ENCODE measurements at places on chromosomes 3 and 15.
A peak's percentile ranks its signal among the peaks of the same experiment; 100 is the strongest.

GRCh38 chr15:63973212-63974009, 72.9 kb downstream of the DAPK2 start:
- no peak for DNase-seq

DNA sequence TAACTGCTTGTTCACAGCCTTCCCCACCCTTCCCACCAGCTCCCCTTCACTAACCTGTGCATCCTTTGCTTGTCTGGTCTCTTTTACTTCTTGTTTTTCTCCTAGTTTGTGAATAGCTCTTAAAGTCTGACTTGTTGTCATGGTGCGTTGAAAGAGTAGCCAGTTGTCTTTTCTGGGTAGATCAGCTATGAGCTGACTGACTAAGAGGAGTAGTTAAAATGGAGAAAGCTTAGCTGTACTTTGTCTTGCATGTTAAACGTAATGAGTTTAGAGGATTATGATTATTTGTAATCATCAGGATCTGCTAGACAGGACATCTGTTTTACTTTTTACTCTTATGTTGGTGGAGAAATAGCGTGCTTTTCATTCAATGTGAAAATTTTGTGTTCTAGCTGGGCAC, 35.9 kb downstream of the ATP2C1 start:
- DNase-seq = no peak

DNA sequence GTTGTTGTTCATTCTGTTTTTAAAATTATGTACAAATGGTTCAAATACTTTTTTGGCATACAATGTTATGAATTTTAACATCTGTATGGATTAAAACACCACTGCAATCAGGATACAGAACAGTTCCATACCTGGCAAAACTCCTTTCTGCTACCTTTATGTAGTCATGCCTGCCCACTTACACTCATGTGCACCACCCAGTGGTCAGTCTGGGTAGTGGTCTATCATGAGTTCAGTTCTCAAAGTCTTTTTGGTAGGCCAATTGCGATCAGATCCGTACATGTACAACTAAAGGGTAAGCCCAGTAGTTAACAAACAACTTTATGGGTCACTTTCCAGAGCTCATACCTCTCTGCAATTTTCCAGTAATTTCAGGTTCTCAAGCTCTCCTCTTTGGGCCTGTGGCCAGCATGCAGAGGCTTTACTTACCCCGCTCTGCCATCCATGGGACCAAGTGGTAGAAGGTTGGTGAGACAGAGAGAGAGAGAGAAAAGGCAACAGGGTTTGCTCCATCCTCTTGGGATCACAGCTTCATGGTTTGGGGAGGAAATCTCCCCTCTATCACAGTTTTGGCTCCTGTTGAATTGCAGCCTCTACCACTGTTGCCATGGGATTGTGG, 63.9 kb upstream of the FAM98B start:
- DNase-seq = no peak

DNA sequence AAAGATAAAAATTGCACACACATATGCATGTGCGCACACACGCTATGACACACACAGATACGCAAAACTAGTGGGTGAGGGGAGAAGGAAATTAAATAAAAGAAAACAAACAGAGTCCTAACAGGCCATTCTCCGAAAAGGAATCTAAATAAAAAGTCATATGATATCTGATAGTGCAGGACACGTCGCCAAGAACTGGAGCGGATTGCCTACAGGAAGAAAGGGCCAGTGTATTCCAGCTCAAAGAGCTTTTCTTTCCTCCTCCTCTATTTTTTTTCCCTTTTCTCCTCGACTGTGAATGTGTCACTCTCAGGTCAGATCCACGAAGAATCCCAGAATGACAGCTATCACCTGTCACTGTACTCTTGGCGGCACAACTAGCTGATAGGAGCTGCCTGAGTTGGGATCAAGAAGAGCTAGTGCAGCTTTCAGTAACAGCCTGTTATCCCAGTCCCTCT, 157.8 kb downstream of the TIGIT start:
- DNase-seq = no peak

- DNase-seq = no peak
These were observed 102.6 kb downstream of the ITPR1 start for GRCh38 chr3:4595710-4596113.

GRCh38 chr3:141969711-141970110, 93.3 kb downstream of the ATP1B3 start:
- DNase-seq = no peak

DNA sequence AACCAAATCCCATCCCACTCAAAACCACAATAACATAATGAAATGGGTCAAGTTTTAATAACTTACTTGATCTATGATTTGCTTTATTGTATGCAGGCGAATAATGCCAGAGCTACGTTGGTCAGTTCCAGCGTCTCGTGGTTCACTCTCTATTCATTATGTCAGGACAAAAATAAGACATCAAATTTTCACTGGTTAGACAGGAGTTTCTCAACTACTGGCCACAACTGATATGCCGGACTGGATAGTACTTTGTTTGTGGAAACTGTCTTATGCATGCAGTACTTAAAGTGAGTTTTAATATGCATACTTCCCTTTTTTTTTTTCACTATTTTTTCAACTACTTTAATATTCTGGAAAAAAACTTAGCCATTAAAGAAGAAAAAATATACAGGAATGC, 94.4 kb downstream of the TJP1 start:
- no peak for DNase-seq

DNA sequence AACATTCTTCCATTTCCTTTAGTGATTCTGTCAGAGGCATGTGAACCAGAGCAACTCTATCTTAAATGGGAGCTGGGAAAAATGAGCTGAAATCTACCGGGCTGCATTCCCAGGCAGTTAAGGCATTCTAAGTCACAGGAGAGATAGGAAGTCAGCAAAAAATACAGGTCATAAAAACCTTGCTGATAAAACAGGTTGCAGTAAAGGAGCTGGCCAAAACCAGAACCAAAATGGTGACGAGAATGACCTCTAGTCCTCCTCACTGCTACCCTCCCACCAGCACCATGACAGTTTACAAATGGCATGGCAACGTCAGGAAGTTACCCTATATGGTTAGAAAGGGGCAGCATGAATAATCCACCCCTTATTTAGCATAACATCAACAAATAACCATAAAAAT, 66.4 kb downstream of the B3GALNT1 start:
- DNase-seq = no peak

- DNase-seq = no peak
These were observed 39.1 kb downstream of the ABTB1 start for GRCh38 chr3:127711896-127712295.

GRCh38 chr15:81926981-81927380, 118.8 kb downstream of the MEX3B start:
- DNase-seq = no peak

- no peak for DNase-seq
These were observed 162.8 kb downstream of the SMAD6 start for GRCh38 chr15:66864871-66865281.

GRCh38 chr15:48470096-48470495, 138.9 kb downstream of the DUT start:
- no peak for DNase-seq

DNA sequence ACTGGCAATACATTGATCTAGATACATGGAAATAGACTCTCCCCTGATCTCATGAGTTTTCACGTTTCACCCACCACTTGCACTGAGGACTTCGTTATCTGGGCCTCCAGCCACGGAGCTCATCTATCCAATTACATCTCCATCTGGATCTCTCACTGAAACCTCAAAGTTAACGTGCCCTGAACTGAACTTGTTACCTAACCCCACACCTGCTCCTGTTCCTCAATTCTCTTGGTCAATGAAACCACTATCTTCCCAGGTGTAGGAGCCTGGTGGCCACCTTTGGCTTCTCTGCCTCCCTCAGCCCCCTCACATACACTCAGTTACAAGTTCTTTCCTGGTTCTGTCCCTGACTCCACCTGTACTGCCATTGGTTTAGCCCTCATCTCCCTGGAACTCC, 9.7 kb downstream of the DGKG start:
- DNase-seq = no peak

- no peak for DNase-seq
These were observed 560.1 kb downstream of the GRM7 start for GRCh38 chr3:7421065-7421464.

DNA sequence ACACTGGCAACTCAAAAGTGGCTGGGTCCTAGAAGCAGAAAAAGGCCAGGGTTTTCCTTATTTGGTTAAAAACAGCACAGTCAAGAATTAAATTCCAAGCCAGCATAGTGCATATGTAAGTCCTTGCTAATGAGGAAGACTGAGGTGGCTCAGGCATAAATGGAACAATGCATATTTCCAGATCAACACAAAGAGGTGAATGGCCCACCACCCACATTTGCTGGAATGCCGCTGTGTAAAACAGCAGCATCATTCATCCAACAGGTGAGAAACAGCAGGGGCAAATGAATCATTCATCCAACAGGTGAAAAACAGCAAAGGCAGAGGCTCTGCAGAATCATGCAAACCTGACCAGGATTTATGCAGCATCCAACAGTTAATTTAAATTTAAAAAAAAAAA, 32.9 kb downstream of the GPR176 start:
- no peak for DNase-seq

GRCh38 chr3:134903837-134904236, 108.8 kb downstream of the EPHB1 start:
- DNase-seq = no peak

GRCh38 chr15:70170096-70170699, 72.5 kb upstream of the TLE3 start:
- no peak for DNase-seq

- DNase-seq = no peak
These were observed 380.7 kb downstream of the PLOD2 start for GRCh38 chr3:145780301-145780700.

DNA sequence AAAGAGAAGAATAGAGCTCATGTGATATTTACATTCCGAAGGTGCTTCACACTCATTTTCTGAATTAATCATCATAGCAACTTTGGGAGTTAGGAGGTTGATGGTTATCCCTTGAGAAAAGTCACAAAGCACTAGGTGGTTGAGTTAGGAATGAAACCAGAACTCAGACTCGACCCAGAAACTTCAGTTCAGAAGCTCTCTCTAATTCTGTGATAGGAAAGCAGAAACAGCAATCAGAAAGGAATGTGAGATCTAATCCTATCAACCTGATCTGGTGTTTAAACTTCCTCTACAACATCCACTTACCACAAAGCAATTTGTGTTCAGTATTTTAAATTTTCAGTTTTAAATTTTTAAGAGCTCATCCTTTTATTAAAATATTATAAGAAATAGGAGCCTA, 211.2 kb downstream of the CNTN3 start:
- no peak for DNase-seq

DNA sequence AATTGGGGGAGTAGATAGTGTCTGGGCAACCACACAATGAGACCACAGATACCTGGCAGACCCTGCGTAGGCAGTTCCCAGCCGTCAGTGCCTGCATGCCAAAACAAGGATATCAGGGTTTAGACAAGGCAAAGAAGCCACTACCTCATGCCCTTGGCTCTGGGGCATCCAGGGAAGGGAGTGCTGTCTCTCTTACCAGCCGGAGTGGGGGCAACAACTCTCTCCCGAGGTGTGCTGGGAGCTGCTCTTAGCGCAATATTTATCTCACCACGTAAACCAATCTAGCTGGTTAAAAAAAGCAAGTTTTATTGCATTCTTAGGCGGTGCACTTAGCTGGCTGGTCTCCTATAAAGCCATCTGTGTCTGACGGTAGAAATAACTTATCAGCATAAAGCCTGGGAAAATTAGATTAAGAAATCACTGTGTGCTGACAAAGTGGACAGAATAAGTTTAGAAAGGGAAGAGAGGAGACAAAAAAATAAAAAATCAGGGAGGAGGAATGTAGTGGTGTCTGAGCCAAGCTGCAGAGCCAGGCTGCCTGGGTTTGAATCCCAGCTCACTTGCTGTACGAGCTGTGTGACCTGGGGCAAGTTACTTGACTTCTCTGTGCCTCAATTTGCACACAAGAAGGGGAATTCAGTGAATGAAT, 273.2 kb downstream of the PDZRN3 start:
- no peak for DNase-seq

GRCh38 chr15:85490856-85491255, 110.5 kb downstream of the AKAP13 start:
- no peak for DNase-seq

DNA sequence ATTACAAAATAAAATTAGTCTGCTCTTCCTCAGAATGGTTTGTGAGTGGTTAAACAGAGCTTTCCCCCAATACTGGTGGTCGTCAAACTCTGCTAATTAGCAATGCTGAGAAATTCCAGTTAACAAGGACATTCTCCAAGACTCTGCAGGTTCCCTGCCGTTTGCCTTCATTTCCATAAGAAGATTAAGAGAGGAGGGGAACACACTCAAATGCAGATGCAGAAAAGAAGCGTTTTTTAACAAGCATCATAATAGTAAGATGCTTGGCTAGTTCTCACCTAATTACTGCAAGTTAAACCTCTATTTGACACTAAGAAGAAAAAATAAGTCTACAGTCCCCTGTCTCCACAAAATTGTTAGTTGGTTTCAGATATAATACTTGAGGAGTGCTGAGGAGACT, 3.7 kb upstream of the SOX2 start:
- no peak for DNase-seq

GRCh38 chr3:194782698-194783404, 97.2 kb downstream of the FAM43A start:
- DNase-seq = no peak

GRCh38 chr3:15629860-15630597, 28.5 kb downstream of the BTD start:
- peak; percentile 90 for DNase-seq
